M059J (cell line): ENCODE measurements at places on chromosomes 4 and X.

GRCh38 chr4:151772274-151772673, 11.5 kb upstream of the GATB start:
- no peak for DNase-seq

GRCh38 chr4:121219227-121219626, 55.1 kb upstream of the TNIP3 start:
- DNase-seq = no peak

DNA sequence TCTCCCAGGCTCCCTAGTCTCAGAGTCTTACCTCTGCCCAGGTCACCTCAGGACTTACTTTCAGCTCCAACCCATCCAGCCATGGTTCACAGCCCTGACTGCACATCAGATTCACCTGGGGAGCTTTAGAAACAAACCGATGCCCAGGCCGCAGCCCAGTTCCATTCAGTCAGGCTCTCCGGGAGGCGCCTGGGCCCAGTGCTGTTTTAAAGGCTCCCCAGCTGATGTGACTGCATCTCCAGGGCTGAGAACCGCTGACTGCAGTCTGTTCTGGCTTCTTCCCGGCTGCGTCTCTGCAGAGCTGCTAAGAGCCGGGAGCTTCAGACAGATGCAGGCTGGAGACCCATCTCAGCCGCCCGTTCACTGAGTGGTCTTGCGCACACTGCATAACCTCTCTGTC, 44.4 kb upstream of the LGI2 start:
- no peak for DNase-seq

- DNase-seq = peak; percentile 32
Observed at GRCh38 chr4:134215620-134216344, 14.2 kb upstream of the PABPC4L start.

- DNase-seq = no peak
Observed at GRCh38 chr4:63620271-63620670, 789.0 kb downstream of the TECRL start.

DNA sequence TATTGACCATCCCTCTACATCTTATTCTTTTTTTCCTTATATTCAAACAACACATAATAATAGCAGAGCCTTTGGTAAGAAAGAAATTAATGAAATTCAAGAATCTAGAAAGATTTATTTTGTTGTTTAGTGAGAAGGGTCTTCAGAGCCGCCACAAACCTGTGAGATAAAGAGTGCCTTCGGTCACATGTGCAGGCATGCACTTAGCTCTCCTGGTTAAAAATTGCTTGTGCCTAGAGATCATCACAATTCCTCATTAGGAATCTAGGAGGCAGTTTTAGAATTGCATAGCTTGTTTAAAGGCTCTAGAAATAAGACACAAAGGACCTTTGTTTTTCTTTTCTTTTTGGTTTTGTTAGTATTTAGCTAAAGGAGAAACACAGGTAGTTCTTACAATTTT, 1948.4 kb upstream of the IGFBP7 start:
- no peak for DNase-seq

GRCh38 chr4:2058264-2059045, 672 bp upstream of the NAT8L start:
- no peak for DNase-seq

DNA sequence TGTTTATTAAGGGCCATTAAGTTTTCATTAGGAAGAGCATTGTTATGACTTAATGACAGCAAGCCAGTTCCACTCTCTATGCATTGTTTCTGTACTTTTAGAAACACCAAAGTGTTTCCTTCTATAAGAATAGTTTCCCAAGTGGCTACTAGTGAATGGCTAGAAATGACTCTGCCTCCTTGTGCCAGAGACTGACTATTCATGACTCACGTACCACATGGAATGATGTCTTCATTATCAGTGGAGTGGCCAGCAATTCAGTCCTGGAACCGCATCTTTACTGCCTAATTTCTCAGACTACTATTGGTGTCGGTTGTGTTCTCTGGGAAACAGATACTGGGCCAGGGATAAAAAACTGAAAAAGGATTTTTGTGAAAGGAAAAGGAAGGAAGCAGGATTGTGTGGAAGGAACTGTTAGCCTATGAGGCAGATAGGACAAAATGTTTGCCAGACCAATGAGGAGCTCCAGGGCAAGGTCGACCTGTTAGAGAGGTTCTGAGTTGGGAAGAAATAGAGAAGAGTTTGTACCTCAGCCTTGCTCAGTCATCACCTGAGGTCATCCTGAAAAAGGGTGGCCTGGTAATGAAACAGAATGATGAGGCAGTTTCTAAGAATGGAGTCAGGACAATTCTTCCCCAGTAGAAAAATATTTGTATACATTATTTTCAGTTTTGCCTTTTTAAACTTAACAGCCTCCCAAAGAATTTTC, 218.6 kb downstream of the SPCS3 start:
- peak; percentile 90 for DNase-seq
